ENCODE measurements at places on chromosomes 12 and 14. TPM values are rescaled to one million over a fixed set of nuclear protein-coding genes. Genes with fewer than 3 reads are reported as not detected.

Gene KCNJ8
- total RNA-seq: not detected

Gene HNF1A
- total RNA-seq: not detected

Gene WNT1
- total RNA-seq: 2.7 TPM

Gene FSCB
- total RNA-seq: not detected

Gene LMNTD1
- not detected for total RNA-seq

Gene DDX23
- total RNA-seq: 76.5 TPM

Gene TMPRSS12
- not detected for total RNA-seq

Gene IKZF4
- 2.5 TPM for total RNA-seq

Gene PPP2R5E
- total RNA-seq: 32.3 TPM

Gene CLECL1
- 1.7 TPM for total RNA-seq

Gene ACSS3
- not detected for total RNA-seq

Gene CCDC196
- total RNA-seq: not detected

Gene A2M
- not detected for total RNA-seq

Gene SPX
- not detected for total RNA-seq

Gene SEC23A
- total RNA-seq: 68.4 TPM

Gene KRT4
- total RNA-seq: not detected

Gene STYK1
- total RNA-seq: not detected

Gene BCAT1
- total RNA-seq: 0.34 TPM

Gene NFKBIA
- total RNA-seq: 1,030 TPM

Gene MGP
- total RNA-seq: 1.8 TPM

Gene RAB2B
- 21.1 TPM for total RNA-seq

Gene SYNDIG1L
- total RNA-seq: not detected

Gene RAPGEF3
- total RNA-seq: 0.17 TPM
